Naive thymus-derived CD8-positive, alpha-beta T cell (primary cell): ENCODE measurements at places on chromosomes 5 and 9.

DNA sequence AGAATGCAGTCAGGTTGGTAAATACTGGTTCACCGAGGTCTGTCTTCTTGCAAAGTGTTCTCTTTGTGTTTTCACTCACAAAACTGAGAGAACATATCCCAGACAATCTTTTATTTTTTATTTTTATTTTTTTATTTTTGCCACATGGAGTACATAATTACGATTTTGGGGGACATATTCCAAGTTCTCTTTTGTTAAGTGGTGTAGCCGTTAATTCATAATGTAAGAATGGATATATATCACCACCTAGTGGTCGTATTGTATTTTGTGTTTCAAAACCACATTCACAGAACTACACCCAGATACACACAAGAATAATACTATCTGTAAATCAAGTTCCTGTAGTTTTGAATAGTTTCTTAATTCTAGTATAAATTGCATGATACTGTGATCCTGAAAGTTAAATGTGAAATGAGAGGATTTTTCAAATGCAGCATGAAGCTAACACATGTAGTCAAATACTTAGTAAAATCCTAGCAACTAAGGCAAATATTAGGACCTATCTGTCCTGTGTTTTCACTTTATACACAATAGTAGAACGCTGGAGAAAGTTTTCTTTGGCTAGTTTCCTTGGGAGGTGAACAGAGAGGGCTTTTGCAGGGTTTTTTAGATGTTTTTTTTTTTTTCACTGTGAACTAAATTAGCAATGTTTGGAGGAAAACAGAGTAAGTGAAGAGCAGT lies 92.7 kb downstream of the VCAN start:
- DNase-seq, result no peak

DNA sequence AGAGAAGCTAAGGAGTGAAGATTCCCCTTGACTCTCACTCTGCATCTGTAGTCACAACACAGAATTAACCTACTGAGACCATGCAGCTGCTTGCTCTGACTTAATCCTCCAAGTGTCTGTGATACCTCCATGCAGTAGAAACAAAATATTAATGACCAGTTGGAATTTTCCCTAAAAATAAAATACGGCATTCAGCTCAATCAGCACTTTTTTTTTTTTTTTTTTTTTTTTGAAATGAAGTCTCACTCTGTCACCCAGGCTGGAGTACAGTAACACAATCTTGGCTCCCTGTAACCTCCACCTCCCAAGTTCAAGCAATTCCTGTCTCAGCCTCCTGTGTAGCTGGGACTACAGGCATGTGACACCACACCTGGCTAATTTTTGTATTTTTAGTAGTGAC lies 48.4 kb downstream of the WDR41 start:
- no peak for DNase-seq

DNA sequence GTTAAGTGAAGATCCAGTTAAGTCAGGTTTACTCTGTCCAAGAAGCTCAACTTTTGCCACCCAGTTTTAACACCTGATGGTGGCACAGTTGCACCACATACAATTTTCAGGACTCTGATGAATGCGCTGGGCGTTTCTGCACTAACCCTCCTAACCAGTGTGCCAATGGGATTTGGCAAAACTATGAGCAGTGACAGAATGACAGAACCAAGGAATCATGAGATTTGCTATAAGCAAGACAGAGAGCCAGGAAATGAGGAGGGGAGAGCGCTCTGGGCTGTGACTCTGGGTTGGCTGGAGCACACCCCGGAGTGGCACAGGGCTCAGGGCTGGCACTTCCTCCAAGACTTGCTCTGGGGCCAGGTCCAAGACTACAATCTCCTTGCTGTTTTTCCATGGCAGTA lies 84.1 kb downstream of the SH3PXD2B start:
- no peak for DNase-seq

GRCh38 chr9:96246267-96246671 lies 55.7 kb downstream of the HSD17B3 start:
- no peak for DNase-seq

GRCh38 chr5:166979307-166979895 lies 1312.0 kb upstream of the WWC1 start:
- no peak for DNase-seq

DNA sequence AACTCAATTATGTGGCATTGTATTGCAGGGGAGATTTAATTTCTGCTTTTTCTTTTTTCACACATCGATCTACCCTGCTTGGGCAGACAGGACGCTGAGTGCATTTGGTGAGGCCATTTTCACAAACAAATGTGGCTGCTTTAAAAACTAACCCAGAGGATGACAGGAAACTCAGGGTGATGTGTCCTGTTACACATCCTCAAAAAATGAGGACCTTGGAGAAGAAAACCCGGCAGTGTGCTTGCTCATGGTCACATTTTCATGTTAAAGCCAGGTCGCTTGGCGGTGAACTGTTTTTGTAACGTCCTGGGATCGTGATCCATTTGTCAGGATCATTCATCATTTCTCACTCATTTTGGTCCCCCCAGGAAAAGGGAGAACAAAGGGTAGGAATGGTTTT lies 478.3 kb upstream of the ADAMTS16 start:
- no peak for DNase-seq

GRCh38 chr5:84281383-84281782 lies 103.3 kb downstream of the EDIL3 start:
- DNase-seq, result no peak

DNA sequence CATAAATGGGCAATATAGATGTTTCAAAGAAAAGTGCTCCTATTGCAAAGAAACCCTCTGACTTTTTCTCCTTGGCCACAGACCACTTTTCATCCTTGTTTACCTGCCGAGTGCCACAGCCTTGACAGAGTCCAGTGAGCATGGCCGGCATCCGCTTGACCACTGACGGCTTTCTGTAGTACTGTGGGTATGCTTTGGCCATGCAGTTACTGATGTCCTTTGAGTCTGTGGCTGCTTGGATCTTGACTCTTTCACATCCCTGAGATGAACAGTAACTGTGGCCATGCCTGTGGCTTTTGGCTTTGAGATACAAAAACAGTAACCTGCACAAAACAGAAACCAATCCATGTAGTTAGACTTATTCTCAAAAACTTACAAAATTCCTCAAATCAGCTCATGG lies 70.4 kb downstream of the CEMIP2 start:
- DNase-seq, result no peak

- DNase-seq, result no peak
Observed at GRCh38 chr5:1360861-1361260, 16.0 kb upstream of the CLPTM1L start.

- DNase-seq, result no peak
Observed at GRCh38 chr5:144281784-144282183, 111.1 kb downstream of the KCTD16 start.

- DNase-seq, result no peak
Observed at GRCh38 chr9:69877852-69878514, 57.4 kb downstream of the CFAP95 start.

DNA sequence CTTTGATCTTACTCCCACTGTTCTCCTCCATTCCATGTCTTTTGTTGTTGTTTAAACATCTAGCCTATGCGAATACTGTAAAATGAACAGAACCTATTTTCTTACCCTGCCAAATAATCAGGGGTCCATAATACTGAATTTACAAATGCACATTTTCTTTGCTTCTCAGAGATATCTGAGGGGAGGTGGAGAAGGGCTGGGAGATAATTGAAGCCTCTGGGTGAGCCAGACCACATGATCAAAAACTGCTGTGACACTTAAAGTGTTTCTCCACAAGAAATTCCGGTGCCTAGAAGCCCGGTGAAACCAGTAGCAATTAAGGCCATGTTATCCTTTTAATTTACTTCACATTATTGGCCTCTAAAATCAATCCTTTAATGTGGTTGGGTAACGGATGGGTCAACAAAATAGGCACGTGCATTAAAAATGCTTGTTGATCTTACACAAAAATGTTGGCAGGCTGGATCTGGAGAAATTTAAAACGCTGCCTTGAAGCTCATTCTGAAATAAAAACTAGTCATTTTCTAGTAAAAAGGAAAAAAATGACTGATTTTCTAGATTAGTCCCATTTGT lies 10.8 kb downstream of the SEMA6A start:
- DNase-seq, result no peak

DNA sequence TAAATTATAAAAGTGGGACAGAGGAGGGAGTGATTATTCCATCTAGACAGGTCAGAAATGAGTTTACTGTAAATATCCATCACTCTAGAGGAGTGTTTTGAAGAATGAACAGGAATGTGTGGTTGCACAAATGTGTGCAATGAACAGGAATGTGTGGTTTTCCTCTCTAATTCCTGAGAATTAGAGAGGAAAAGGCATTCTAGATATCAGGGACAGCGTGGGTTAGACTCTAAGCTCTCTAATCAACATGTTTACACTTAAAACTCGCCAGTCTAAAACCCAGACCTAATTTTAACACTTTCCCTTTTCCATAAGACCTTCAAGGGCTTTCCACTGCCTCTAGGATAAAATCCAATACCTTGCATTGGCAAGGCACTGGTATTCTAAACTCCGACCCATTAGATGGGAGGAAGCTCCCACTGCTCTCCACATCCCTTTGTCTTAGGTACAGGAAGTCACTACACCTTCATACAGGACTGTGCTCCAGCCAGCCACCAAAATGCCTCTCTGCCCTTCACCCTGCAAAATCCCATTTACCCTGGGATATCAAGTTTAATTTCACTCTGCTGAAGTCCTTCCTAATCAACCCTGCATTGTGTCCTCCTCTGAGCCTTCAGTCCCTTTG lies 67.9 kb downstream of the NFIB start:
- no peak for DNase-seq

GRCh38 chr5:54704333-54704732 lies 186.8 kb downstream of the SNX18 start:
- DNase-seq, result no peak

GRCh38 chr5:173809014-173809413 lies 79.1 kb upstream of the CPEB4 start:
- DNase-seq, result no peak

DNA sequence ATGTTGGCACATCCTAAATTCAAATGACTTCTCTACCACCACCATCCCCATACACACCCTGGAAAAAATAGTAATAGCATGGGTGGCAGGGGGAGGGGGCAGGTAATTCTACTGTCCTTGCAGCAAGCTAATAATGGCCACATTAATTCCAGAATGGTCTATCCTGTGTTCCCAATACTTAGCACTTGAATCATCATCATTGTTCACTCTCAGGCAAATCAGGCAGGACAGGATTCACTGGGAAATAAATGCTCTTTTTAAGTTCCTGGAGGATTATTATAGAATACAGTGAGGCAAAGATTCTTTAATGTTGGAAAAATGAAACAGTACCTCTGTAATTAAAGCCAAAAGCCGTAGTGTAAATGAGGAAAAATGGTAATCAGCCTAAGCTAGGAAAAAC lies 254.5 kb downstream of the ARRDC3 start:
- DNase-seq, result no peak

DNA sequence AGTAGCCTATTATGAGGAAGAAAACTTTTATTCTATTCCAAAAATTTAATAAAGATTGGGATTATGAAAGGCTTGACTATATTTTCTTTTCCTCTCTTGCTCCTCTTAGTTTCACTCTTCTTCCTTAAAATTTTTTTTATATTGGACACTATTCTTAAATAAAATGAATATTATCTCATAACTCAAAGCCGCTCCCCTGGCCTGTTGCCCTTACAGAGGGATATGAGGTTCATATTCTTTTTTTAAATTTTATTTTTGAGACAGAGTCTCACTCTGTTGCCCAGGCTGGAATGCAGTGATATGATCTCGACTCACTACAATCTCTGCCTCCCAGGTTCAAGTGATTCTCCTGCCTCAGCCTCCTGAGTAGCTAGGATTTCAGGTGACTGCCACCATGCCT lies 106.8 kb upstream of the MPDZ start:
- DNase-seq, result no peak

DNA sequence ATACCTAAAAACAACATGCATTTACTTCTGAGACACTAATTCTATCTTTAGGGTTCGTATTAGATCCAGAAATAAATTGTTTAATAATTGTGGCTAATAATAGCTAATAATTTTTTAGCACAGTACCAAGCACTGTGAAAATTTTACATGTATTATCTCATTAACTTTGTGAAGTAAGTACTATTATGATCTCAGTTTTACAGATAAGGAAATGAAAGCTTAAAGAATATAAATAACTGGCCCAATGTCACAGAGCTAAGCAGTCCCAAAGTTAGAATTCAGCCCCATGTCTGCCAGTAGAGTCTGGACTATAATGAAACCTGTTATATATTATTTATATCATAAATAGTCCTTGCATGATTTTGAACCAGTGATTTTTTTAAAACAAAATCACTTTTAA lies 163.3 kb downstream of the NIPBL start:
- DNase-seq, result no peak
